Fibroblast of gingiva (primary cell): ENCODE measurements at places on chromosomes 1 and 21.
A peak's percentile ranks its signal among the peaks of the same experiment; 100 is the strongest.

GRCh38 chr1:65059930-65060538, 88.0 kb upstream of the AK4 start:
- peak; percentile 53 for DNase-seq

DNA sequence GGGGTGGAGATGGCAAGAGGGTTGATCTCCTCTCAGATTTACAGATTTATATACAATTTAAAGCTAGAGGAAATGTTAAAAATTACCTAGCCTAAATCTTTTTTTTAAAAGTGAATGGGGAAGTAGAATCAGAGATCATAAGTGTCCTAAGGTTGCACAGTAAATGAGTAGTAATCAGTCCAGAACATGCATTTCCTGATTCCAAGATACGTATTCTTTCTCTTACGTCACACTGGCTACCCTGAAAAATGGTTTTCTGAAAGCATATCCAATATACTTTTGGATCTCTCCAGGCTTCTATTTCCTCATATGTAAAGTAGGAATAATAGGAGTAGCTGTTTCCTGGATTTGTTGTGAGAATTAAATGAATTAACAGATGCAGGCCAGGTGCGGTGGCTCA, 11.7 kb downstream of the GADD45A start:
- no peak for DNase-seq

DNA sequence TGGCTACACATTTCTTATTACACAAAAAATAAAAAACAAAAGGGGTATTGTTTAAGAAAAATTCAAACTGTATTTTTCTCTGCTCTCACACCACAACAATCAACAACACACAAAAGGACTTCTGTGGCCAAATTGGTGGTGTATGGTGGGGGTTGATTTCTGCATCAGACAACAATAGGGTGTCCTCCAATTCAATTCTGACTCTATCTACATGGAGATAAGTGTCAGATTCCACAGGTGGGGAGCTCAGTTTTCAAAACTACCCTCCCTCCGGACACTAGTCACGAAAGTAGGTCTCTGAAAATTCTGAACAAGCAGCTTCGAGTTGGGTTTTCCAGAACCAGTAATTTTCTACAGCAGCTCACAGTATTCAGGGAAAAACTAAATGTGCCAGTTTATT, 744.9 kb upstream of the NCAM2 start:
- DNase-seq = no peak

DNA sequence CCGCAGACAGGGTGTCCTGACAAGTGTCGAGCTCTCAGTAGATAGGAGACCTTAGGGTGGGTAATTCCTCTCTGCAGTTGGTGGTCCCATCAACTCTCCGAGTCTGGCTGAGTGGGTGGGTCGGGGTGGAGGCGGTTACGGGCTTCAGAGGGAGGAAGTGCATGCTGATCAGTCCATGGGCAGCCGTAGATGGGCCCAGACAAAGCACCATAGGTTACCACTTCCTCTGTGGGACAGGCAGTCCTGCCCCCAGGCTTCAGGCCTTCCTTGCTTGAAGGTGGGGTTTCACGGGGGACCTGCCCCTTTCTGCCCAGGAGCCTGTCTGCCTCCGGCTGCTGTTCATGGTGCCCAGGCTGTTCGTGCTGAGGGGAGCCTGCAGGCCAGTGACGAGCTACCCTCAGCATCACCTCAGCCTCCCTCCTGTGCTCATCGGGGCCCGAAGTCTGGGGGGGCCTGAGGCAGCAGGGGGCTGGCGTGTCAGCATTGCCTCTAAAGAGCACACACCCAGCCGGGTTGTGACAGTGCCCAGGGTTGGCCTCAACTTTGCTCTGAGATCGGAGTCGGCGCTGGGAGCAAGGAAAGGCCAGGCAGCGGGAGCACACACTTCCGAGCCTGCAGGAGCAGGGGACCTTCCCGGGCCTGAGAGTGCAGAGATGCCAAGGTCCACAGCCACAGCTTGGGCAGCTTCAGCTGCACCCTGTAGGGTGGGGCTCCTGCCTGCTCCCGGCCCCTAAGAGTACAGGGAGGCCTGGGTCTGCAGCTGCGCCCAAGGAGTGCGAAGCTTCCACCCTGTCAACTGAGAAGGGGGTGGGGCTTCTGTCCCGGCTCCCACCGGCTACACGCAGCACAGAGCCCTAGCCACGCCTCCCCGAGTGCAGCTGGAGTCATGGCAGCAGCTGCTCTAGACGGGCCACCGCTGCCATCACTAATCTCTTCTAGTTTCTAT, 225.4 kb upstream of the NRIP1 start:
- no peak for DNase-seq
